Naive thymus-derived CD4-positive, alpha-beta T cell (primary cell): ENCODE measurements at places on chromosomes 13 and 19.

- DNase-seq, result no peak
Observed at GRCh38 chr13:20550799-20551198, 16.2 kb upstream of the IFT88 start.

DNA sequence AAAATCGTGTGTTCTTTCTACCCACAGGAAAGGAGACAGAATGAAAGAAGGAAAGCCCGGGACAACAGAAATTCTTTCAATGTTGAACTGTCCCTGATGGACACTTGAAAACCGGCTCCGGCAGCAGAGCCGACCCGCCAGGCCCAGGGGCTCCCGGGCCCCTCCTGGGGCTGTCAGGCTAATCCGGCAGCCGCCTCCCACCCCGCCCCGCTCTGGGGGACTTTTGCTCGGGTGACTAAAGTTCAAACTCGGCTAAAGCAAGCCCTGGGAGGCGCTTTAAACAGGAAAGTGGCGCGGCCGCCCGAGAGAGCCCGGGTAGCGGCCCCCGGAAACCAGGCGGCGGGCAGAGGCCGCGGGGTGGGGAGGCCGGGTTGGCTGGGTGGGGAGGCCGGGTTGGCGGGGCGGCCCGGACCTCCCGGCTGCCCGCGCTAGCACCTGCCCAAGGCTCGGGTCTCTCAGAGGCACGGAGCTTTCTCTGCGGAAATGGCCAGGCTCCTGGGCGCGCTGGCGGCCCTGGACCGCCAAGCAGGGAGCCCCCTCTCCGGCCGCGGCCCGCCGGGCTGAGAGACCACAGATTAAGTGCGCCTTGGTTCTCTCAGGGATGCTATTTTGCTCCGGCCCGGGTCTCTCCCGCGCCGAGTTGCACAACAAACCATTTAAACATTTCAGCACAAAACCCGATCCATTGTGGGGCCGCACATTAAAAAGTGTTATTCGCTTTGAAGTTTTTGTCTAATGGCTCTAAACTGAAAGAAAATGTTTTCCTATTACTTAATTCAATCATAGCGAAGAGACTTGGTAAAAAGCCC is 2.6 kb upstream of the GSX1 start:
- no peak for DNase-seq

- no peak for DNase-seq
Observed at GRCh38 chr13:91052876-91053275, 294.6 kb upstream of the MIR17HG start.

- DNase-seq, result no peak
Observed at GRCh38 chr13:46530084-46530935, 22.7 kb upstream of the LRCH1 start.

DNA sequence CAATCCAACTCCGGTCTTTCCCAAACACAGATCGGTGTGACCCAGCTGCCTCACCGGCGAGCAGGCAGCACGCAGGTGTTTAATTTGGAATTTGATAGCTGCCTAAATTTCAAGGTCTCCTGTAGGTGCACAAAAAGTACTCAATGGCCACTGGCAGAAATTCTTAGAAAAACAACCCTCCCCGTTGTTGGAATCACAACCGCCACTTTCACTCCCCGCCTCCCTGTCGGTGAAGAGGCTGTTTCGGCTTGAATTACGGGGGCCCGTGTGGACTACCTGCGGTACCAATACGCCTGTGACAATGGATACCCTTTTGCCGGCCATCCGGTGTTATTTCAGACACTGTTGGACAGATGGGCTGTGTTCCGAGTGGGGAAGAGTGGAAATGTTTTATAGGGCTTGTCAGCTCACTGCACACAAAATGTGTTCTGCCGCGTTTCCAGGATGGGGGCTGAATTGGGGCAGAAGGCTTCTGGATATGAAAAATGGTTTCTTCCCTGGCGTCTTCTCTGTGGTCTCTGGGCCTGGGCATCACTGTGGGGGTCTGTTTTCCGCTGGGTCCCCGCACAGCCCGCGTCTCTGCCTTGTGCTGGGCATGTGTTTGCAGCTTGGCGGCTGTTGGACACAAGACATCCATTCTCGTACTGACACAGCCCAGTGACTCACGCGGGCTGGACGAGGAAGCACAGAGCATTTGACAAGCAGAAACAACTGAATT is 45.4 kb downstream of the ZIC5 start:
- no peak for DNase-seq

- no peak for DNase-seq
Observed at GRCh38 chr13:28140433-28141125, 2.2 kb downstream of the PAN3 start.

DNA sequence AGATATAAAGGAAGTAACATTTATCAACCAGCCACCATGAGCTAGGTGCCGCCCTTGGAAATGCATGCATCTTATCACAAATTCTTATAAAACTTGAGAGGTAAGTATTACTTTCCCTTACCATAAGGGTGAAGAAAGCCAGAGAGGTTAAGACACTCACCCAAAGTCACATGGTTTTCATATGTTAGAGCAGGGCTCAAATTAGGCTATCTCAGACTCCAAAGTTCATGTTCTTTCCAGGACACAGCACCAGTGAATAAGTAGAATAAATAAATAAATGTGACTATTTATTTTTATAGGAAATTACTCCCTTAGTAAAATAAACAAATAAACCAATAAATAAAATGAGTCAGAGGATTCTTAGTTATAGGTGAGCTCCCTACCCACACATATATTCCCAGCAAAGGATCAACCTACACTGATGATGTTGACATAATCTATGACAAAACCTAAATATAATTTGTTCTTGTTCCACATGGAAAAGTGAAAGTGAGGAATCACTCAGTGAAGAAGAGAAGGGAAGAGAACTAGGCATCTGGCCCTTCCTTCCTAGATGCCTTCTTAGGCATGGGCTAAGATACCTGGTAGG is 27.2 kb downstream of the SPRY2 start:
- DNase-seq, result no peak

DNA sequence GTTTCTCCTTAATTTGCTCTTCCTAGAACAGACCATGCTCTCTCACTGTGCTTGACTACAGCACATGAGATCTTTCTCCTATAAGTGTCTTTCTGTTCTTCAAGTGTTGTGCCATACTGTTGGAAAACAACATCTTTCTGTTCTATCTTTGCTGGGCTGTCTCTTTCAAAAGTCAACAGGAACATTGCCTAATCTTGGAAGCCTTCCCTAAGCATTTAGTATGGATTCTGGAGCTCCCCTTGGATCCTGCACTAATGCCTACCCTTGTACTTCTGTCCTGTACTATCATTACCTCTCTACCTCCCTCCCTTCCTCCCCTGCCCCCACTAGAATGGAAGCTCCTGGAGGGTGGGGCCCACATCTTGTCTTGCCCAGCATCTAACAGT is 26.8 kb downstream of the STARD13 start:
- DNase-seq, result no peak

DNA sequence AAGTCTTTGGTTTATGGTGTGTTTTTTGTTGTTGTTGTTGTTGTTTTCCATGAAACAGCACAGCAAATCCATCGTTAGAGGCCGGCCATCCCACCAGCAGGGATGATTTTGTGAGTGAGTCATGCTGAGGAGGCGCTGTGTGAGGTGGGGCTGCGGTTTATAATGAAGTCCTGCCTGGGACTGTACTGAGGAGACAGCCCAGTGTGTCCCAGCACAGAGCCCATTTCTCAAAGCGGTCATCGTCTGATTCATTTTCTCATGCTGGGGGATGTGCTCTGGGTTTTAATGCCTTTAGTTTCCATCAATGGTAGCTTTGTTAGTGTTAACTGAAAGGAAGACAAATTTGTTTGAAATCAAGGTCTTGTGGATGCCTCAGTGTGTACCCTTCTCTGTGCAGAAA is 129.3 kb upstream of the SERP2 start:
- DNase-seq, result no peak

DNA sequence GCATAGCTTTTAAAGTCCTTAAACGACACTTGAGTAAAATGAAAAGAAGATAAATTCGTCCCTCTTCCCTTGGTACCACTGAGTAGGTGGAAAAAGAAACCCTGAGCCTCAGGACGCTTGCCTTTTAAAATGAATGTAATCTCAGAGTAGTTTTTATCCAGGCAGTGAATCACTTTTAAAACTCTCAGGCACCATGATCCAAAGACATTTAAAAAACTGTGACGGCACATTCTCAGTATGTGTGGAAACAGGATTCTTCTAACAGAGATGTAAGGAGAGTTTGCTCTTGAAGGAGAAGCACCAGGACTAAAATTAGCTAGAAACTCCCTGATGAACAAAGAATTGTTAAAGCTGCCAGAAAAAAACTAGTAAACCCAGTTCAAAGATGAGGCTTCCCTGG is 105.7 kb upstream of the SLC15A1 start:
- no peak for DNase-seq

DNA sequence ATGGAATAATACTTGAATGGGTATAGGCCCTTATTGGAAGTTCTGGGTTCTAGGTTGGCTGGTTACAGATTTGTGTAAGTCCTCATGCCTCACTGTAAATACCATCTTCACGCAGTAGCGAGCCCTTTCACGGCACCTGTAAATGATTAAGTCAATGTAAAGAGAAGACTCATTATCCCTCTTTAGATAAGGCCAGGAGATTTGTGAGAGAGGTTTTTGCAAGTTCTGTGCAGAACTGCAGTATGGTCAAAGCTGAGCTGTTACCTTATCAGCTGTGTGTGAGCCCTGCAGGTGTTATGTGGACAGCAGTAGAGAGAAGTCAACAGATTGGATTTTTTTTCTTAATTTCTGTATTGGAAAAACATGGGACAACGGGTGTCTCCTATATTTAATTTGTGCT is 141.6 kb downstream of the SHISA2 start:
- DNase-seq, result no peak

DNA sequence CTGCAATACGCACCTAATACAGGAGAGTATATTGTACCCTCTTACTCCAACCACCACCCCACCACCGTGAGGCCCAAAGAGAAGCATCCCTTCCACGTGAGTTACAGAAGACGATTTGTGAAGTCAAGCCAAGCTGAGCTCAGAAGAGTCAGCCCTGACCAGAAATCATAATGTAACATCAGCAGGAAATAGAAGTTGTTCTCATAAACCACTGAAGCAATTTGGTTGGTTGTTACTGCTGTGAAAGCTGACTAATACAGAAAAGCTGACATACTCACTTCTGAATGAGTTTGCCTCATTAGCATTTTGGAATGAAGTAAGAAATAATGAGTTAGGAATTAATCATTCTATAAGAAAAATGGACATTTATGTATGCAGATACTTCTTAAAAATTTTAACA is 749.4 kb upstream of the SLC10A2 start:
- no peak for DNase-seq

DNA sequence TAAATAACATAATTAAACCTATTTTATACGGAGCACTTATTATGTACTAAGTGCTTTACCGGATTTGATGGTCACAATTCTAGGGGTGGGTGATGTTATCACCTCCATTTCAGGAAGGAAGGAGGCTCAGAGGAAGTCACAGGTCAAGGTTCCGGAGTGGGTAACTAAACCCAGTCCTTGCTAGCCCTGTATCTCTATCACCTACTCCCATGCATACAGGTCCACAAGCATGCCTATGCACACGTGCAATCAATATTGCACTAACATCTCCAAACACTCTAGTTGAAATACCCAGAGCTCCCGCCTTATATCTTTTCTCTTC is 17.8 kb upstream of the FOSB start:
- no peak for DNase-seq

- no peak for DNase-seq
Observed at GRCh38 chr19:917323-918151, at the start of gene KISS1R. Gene KISS1R (plus strand): TSS chr19:917333. CDS start chr19:917503, 170 bp downstream.

DNA sequence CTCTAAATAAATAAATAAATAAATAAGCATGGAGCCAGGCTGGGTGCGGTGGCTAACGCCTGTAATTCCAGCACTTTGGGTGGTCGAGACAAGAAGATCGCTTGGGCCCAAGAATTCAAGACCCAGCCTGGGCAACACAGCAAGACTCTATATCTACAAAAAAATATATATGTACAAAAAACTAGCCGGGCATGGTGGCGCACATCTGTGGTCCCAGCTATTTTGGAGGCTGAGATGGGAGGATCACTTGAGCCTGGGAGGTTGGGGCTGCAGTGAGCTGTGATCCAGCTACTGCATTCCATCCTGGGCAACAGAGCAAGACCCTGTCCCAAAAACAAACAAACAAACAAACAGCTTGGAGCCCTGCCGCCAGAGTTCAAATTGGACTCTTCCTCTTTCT is 2.7 kb downstream of the ACTMAP start:
- DNase-seq, result no peak

DNA sequence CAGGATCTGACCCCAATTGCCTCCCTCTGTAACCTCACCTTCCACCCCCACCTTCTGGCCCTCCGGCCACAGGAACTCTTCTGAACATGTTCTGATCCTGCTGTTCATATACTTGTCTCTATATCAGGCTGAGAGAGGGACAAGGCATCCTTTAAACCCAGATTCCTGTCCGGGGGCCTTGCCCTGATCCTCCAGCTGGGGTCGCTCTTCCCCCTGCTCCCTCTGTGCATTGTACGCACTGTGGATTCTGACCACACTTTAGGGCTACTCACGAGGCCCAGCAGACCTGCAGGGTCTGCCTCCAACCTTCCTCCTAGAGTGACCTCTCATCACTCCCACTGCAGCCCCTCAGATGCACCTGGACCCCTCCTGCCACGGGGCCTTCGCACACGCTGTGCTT is 269.3 kb downstream of the UQCRFS1 start:
- DNase-seq, result no peak

- DNase-seq, result no peak
Observed at GRCh38 chr13:95357875-95358274, 56.6 kb upstream of the ABCC4 start.

- no peak for DNase-seq
Observed at GRCh38 chr19:3538965-3539755, at the start of gene TEKTIP1. Gene TEKTIP1 (plus strand): TSS chr19:3539174. CDS start chr19:3539178, 4 bp downstream.

GRCh38 chr19:35249146-35249847 is 495 bp downstream of the LSR start:
- no peak for DNase-seq

DNA sequence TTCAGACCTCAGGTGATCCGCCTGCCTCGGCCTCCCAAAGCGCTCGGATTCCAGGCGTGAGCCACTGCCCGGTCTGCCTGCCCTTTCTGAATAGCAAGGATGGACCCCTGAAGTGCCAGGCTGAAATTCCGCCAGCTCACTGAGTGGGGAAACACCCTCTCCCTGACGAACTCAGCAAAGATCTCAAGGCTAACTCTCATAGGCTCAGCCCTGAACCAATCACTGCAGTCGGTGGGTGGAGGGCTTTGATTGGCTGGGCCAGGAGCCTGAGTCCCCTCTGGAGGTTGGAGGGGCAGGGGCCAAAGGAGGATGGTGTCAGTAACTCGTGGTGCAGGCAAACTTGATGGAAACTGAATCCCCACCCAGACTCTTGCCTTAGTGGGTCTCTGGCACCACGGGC is 11.2 kb upstream of the COMP start:
- no peak for DNase-seq

DNA sequence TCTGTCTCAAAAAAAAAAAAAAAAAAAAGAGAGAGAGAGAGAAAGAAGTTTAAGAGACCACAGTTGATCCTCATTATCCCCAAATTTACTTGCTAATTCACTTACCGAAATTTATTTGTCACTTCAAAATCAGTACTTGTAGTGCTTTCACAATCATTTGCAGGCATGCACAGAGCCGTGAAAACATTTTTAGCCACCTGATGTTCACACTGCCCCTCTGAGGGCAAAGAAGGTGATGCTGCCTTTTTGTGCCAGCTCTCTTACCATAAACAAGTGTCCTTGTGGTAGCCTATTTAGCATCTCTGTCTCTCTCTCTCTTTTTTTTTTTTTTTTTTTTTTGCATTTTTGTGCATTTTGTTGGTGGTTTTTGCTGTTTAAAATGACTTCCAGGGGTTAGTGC is 24.1 kb upstream of the CASP14 start:
- no peak for DNase-seq

- no peak for DNase-seq
Observed at GRCh38 chr13:104270731-104271130, 1204.5 kb upstream of the SLC10A2 start.
